ENCODE measurements at places on chromosomes 12 and 14.

DNA sequence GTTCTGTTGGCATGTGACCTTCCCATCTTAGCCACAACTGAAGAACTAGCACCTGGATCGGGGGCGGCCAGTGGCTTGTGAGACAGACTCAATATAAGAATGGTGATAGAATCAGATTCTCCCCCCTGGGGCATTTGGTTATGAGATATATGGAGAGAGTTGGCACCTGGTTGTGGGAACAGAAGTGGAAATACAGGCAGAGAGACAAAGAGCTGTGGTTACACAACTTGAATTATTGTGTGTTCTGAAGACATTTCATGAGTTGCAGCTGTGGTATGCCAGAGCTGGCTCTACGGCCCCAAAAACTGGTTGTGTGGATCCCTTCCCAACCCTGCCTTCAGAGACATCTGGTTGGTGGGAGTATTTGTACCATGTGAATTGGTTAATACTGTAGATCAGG, 2.9 kb upstream of the MSRB3 start:
- no peak overlapping the region for H3K4me3 ChIP-seq
- no peaks in the 10 kb centered on the region for H3K27me3 ChIP-seq
- no peak for DNase-seq

DNA sequence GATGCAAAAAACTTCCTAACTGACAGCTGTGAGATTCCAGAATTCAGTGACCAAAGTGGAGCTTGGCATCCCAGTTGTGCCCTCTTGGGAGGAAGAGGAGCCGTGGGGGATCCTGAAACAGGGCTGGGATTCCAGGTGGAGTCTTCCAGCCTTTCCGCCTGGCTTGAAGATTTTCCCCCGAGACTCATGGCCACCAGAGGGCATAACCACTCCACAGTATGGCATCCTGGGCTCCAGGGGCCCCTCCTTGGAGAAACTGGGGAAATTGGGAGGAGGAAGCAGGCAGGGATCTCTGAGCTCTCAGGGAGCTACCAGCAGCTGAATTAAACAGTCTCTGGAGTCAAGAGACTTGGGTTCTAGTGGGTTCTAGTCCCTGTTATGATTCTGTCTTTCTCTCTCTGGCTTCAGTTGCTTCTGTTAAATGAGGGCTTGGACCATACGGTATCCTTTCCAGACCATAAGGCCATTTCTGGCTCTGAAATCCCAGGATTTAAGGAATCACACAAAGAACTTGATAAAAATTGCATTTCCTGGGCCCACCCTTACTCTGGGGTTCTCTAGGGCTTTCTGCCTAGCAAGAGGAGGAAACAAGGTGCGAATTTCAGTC, 2.6 kb upstream of the TAMALIN start:
- no peaks in the 10 kb centered on the region for H3K36me3 ChIP-seq
- H3K4me1 ChIP-seq: peaks cover 18% of the 10 kb centered on the region

DNA sequence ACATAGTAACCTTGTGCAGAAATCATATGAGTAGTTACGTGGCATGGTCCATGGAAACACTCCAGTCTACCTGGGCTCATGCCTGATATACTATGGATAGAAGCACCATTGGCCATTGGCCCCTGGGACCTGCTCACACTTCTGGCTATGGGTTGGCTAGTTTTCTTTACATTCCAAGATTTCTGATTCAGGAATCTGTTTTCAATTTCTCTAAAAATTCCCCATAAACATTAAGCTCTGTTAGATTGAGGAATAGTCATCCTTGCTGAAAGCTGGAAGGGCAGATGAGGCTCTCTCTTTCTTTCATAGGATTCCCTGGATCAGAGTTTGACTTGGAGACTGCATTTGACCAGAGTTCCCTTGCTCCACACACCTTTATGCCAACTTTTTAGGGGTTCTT, 37.3 kb upstream of the RAP1B start:
- no peaks in the 10 kb centered on the region for H3K36me3 ChIP-seq
- no peaks in the 10 kb centered on the region for H3K4me1 ChIP-seq
- H3K27ac ChIP-seq: no peak overlapping the region
- H3K4me3 ChIP-seq: no peak overlapping the region
- DNase-seq: no peak
- H3K27me3 ChIP-seq: no peaks in the 10 kb centered on the region

DNA sequence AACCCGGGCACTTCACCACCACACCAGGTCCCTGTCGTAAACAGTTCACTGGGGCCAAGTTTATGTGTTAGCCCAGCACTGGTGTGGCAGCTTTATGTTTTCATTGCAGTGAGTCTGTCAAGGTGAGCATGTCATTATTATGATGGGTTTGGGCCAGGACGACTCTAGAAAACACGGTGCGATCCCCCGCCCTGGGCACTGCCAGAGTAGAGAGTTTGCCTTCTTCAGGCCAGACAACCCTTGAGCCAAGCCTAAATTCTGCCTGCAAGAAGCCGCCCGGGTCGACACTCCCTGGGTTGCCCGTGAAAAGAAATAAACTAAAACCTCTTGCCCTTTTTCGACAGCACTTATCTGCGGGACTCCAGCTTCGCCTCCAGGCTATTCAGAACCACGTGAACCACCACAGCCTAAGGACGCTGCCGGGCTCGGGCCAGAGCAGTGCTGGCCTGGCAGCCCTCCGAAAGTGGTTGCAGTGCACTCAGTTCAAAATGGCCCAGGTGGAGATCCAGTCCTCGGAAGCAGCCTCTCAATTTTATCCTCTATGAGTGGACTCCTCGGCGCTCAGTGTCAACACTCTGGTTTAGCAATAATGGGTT, 81.8 kb downstream of the PRIMA1 start:
- no peak overlapping the region for H3K4me3 ChIP-seq
- DNase-seq: no peak
- no peaks in the 10 kb centered on the region for H3K36me3 ChIP-seq
- no peaks in the 10 kb centered on the region for H3K27me3 ChIP-seq

Measured in thoracic aorta (tissue), 2 donors.